8988T (cell line): ENCODE measurements at places on chromosomes 7 and 10.
A peak's percentile ranks its signal among the peaks of the same experiment; 100 is the strongest.

- peak; percentile 38 for DNase-seq
Measured at GRCh38 chr7:50534690-50535290, 30.4 kb downstream of the DDC start.

- DNase-seq: no peak
Measured at GRCh38 chr10:123888751-123889150, 2.9 kb downstream of the CPXM2 start.

DNA sequence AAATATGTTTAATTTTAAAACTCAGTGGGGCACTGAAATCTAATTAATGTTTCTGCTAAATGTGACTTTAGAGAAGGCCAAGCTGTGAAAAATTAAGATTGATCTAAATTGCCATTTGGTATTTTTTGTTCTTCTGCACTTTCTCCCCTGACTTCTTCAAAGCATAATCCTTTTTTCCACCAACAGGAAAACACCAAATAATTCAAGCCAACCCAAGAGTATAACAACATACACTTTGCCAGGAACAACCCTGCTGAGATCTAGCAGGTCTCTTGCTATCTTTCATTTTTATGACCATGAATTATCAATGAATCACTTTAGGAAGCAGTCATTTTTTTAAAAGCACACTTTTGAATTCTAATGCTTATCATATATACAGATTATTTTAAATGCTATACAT, 100.1 kb downstream of the USP6NL start:
- DNase-seq: no peak

- DNase-seq: no peak
Measured at GRCh38 chr10:58887474-58887873, 289.0 kb upstream of the PHYHIPL start.

GRCh38 chr7:100818825-100819224, 8.5 kb downstream of the EPHB4 start:
- no peak for DNase-seq

GRCh38 chr10:14356921-14357320, 26.2 kb upstream of the FRMD4A start:
- DNase-seq: no peak

DNA sequence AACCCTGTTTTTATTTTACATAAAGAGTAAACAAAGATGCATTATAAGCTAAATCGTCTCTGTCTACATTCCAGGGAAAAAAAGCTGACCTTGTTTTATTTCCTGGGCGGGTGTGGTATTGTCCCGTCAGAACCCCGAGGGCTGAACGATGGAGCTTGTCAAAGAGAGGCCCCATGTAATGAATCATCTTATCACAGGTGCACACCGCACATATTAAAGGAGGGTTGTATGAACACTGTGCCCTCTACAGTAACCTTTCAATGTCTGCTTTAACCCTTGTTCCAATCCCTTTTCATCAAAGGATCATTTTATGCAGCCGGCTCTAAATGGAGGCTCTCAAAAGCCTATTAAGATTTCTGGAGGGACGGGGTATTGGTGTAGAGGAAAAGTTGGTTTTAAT, 158.5 kb upstream of the YAE1 start:
- DNase-seq: no peak

- no peak for DNase-seq
Measured at GRCh38 chr7:43458330-43459018, 124.4 kb upstream of the STK17A start.

- DNase-seq: no peak
Measured at GRCh38 chr10:132395704-132396493, 1.1 kb upstream of the PWWP2B start.

GRCh38 chr10:130141878-130142277, 5.7 kb downstream of the GLRX3 start:
- no peak for DNase-seq

DNA sequence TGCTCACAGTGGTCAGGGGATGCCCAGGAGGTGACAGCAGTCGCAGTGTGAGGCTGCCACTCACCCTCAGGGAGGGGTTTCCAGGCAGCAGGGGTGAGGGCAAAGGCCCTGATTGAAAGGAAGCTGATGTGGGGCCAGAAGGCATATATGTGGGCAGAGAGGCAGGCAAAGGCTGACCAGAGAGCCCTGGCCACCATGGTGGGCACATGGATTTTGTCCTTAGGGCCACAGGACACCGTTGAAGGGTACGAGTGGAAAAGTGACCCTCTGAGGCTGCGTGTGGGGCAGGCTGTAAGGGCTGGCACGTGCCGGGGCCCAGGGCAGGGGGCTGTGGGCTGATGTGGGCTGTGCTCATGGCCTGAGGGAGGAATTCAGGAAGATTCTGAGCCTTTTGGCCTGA, 57.5 kb upstream of the ZNF32 start:
- DNase-seq: no peak

GRCh38 chr10:28566458-28567015, 33.6 kb downstream of the WAC start:
- DNase-seq: no peak

DNA sequence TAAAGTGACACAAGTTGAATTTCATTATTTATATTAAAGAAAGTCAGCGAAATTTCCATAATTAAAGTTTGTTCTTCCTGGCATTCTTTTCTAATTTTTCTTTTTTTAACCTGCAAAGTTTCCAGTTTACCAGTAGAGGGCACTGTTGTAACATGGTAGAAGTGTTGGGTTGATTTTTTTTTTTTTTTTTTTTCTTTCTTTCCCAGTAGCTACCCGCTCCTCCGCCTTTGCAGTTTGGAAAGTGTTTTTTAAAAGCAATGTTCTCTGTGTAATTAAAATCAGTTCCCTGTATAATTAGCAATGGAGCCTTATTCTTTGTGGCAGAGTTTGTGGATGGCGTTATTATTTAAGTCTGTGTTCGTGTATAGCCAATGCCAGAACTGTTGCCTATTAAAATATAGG, 53.7 kb downstream of the TAF3 start:
- no peak for DNase-seq

GRCh38 chr10:115052226-115052625, 40.9 kb upstream of the ATRNL1 start:
- no peak for DNase-seq

DNA sequence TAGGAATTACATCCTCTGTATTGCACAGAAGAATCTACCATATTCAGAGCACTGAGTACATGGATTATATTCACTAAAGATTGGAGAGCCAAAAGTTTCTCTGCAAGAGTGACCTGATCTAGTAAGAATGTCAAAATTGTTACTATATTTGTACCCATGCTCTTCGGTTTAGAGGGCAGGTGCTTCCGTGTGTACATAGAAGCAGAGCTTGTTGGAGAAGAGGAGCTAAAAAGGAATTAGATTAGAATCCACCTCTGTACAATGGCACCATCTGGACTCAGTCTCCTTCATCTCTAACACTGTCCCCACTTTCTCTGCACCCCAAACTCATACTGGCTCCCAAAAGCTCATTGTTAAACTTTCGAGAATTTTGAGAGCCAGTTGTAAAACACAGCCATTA, 8.3 kb downstream of the CALD1 start:
- no peak for DNase-seq

- no peak for DNase-seq
Measured at GRCh38 chr7:84783141-84783778, 403.6 kb downstream of the SEMA3D start.

DNA sequence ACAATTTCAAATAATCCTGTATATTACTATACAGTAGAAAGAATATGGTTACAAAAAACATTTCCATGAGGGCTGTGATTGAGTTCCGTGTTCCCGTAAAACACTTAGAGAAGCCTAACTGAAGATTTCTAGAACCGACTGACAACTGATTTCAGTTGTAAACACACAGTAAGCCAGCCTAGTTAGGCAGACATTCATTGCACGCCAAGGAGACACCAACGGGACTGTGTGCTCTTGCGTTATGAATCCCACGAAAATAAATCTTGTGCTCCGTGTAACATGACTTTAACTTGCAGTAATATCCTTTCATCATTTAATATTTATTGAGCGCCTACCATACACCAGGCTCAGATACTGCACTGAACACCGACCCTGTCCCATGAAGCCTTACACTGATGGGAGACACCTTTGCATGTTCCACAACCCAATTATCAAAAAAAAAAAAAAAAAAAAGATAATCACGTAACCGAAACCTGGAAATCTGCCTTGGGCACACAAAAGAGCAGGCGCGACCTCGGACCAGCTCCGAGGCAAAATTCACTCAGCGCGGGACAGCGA, 420 bp upstream of the KLHL7 start:
- DNase-seq: no peak
